ENCODE measurements at places on chromosomes 7 and 10.
A peak's percentile ranks its signal among the peaks of the same experiment; 100 is the strongest.

GRCh38 chr7:29482056-29482455, 81.6 kb upstream of the PRR15 start:
- DNase-seq: no peak

DNA sequence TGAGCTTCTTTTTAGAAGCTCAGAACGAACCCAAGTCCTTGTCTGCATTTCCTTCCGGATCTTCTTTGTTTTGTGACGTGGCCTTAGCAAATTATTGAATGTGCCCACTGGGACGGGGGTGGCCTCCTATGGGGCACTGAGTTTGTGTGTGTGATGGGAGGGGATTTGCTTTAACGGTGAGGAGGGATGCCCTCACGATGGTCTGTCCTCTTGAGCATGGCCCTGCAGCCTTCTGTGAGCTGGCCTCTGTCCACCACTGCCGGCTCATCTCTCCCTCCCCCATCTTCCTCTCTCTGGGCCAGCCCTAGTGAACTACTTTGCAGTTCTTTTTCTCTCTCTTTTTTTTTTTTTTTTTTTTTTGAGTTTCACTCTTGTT, 62.9 kb upstream of the MKRN1 start:
- no peak for DNase-seq

GRCh38 chr7:150719960-150720891, 3.8 kb downstream of the GIMAP1 start:
- no peak for DNase-seq

DNA sequence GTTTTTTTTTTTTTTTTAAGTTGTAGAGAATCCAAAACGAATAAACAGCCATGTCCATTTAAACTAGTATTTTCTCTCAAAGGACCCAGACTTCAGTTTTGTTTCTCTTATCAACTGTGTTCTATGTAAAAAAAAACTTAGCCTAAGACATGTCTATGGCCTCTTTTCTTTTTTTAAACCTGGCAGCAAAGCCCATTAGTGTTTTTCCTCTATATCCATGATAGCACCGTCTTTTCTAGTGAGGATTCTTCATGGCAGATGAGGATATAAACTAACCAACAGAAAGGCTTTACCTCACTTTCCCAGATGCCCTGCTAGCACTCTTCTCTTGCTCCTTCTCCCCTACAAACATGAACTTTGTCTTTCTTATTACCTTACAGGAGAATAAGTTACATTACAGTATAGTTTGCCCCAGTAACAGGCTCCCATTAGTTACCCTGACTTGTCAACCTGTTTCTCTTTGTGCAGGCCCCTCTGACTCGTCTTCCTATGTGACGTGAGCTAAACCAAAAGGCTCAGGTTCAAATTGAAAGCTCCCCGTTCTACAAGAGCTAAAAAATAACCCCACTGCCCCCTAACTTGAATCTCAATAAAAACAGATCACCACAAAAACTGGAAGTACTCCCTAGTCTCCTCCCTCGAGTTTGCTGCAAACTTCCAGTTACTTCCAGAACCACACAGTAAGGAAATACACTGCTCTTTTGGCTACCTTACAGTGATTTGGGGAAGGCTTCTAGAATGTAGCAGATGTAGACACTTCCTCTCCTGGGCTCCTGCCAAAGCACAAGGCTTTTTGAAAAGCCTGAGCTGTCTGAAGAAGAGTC, 20.1 kb downstream of the P4HA1 start:
- no peak for DNase-seq

DNA sequence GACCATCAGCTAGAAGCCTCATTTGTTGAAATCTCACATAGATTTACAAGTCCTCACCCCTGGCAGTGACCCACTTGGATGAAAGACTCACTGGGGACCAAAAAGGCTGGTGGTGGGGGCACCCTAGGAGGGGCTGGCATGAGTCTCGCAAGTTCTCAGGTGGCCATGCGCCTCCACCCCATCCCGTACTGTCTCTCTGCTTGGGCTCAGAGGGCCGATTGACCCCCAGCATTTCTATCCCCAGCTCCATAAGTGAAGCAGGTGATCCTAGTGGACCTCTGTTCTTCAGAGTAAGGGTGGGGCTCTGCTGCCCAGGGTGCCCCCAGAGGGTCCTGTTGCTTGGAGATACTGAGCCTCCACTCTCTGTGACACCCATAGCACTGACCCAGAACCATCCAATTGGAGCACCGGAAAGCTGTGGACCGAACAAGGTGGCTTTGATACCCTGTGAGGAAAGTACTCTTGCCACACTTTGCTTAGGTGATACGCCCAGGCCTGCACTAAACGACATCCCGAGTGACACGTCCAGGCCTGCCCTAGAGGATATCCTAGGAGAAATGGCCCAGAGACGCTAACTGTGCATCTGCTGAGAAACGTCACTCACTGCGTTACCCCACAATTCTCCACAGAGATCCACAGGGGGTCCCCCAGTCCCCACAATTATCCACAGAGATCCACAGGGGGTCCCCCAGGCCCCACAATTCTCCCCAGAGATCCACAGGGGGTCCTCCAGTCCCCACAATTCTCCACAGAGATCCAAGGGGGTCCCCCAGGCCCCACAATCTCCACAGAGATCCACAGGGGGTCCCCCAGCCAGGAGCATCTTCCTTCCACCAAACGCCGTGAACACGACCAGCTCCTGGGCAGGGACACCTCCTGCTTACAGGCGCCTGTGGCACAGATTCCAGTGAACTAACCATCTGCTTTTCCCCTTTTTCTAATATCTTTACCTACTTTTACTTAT, 262.9 kb downstream of the PTPRN2 start:
- no peak for DNase-seq

DNA sequence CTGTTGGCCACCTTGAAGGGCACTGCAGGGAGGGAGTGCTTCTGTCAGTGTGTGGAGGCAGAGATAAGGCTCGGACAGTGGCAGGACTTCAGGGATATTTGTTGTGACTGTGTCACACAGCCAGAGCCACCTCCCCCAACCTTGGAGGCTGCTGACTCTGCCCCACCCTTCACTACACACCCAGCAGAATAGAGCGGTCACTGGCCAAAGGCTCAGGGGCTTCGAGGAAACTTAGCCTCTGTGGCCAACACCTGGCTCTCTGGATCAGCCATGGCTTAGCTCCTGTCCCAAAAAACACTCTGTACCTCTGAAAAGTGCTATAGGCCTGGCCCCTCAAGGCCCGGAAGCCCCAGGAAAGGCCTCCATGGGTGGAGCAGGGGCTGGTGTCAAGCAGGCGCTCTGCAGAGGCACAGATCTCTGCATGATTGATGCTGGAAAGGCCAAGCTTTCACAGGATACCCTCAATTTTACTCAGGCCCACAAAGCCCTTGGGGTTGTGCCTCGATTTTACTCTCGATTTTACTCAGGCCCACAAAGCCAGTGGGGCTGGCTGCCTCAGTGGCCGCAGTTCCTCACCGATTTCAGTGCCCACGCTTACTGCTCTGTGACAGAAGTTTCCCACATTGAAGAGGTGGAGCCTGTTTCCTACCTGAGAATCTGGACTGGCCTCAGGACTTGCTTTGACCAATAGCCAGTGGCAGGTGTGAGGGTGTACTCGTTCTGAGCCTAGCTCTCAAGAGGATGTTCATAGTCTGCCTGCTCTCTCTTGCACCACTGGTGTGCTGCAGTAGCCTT, 113.2 kb upstream of the GPR26 start:
- no peak for DNase-seq

- DNase-seq: no peak
These were observed 5.3 kb downstream of the ARPC1A start for GRCh38 chr7:99331002-99331401.

DNA sequence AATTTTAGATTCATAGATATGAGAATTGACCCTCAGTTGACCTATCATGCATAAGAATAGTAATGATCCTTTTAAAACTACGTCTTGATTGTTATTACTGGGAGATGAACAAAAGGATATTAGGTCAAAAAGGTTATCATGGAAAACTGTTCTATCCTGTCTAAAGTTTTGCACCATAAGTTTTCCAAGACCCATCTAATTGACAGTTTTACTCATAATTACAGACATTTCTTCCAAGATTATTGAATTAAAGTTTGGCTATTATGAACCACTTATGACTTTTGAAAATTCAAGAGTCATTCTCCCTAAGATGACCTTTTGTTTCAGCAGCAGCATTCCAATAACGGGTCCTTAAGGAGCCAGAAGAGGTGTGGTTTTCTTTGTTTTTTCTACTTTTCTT, 144.3 kb downstream of the WNT2 start:
- DNase-seq: no peak

GRCh38 chr10:114329634-114330365, 74.5 kb downstream of the AFAP1L2 start:
- no peak for DNase-seq

DNA sequence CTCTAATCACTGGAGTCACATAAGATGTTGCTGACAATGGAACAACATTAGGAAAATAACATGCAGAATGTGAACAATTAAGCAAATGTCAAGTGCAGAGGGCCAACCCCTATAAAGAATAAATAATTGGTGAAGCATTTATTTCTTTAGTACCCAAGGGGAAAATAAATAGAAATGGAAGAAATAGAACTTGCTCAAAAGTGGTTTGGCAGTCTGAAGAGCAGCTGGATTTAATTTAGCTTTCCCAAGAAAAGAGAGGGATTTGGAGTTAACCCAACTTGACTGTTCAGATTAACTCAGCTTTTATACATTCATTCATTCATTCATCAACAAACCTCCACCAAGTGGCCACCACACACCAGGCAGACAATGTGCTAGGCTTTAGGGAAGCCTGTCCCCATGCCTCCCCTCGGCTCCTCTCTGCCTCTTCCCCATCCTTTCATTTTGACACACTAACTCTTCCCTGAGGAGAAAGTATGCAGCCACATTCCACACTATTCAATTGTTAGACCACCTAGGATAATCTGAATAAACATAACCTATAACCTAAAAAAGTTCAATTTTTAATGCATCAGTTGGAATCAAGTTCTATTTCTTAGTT, 295.5 kb downstream of the AHR start:
- no peak for DNase-seq

DNA sequence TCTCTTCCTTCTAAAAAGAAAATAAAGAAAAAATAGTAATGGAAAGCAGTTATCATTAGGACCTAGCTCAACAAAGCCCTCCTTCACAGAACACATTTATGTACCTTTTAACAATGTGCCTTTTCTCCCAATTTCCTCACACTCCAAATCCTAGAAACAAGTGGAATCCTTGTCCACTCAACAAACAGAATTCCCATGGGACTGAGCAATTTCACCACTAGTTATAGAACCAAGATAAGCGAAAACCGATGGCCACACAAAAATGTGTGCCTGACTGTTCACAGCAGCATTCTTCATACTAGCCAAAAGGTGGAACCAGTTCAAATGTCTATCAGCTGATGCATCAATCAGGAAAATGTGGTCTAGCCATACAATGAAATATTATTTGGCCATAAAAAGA, 17.3 kb downstream of the DCLRE1C start:
- no peak for DNase-seq

- no peak for DNase-seq
These were observed 36.6 kb upstream of the ZMIZ2 start for GRCh38 chr7:44712012-44712411.

DNA sequence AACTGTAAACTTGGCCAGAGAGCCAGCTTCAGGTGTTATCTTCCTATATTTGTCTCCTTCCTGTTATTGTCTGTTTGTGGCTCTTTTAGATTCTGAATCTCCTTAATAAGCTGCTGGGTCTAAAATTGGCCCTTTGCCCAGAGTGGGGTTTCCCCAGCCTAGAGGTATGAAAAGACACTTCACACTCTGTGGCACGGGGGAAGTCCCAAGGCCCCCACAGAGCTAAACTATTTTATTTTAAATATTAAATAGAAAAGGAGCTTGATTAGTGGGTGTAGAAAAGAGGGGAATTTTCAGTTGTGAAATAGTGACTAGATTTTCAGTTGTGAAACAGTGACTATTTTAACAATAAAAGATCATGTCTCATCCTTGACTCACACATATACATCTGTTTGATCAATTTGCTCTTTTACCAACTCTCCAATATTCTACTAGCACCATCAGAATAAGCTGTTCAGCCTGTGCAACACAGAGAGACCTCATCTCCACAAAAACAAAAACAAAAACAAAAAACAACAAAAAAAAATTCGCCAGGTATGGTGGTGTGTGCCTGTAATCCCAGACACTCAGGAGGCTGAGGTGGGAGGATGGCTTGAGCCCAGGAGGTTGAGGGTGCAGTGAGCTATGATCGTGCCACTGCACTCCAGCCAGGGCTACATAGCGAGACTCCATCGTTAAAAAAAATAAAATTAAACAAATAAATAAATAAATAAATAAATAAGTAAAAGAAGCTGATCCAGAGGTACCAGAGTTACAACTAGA, 24.9 kb upstream of the ADO start:
- DNase-seq: no peak

DNA sequence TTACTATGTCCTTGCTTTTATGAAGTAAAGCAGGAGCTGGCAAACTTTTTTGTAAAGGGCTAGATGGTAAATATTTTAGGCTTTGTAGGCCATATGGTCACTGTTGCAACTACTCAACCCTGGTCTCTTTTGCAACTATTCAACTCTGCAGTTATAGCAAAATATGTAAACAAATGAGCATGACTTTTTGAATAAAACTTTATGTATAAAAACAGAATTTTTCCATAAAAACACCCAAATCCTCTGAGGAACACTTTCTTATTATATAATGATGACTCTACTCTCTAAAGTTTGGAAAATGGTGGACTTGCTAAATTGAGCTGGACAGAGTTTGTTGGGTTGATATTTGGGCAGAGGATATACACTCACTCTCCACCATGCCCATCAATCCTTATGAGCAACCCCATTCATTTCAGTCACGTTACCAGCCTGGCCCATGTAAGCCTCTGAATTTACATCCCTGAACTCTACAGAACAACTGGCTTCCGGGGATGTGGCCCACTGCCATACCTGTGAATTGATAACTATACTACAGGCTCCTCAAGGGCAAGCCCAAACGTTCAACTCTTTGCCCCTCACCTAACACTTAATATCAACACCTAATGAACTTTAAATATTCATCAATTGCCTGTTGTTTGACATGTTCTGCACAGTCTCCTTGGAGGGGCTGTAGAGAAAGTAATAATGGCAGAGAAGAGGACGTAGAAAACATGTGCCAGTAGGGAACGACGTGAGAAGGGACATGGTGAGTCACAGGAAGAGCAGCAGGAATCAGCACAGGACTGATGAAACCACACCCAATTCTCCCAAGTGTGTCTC, 37.6 kb downstream of the SGMS1 start:
- no peak for DNase-seq

DNA sequence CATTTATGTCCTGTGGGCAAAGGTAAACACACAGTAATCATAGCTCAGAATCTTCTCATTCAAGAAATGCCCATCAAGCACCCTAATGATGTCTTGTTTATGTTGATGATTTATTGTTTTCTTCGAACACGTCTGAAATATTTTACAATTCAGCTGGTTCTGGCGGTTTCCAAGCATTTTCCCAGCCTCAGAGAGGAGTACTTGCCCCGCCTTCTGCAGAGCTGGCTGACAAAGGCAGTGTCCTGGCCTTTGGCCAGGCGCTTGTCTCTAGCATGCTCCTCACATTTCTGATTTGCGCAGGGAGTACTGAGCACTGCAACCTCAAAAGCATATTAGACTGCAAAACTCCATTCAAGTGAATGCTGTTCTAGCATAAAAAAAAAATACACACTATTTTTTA, 314.2 kb upstream of the GNAI1 start:
- DNase-seq: peak; percentile 10

DNA sequence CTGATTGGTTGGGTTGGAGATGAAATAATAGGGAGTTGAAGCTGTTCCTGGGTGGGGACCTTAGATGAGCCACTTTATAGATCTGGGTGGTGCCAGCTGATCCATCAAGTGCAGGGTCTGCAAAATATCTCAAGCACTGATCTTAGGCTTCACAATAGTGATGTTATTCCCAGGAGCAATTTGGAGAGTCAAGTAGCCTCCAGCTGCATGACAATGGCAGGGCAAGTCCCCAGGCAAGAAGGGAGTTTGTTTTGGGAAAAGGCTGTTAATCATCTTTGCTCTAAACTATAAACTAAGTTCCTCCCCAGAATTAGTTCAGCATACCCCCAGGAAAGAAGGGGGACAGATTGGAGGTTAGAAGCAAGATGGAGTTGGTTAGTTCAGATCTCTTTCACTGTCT, 47.7 kb upstream of the WAPL start:
- DNase-seq: no peak

Data from NCI-H187 treated with DMSO at 0.1 percent for 48 hours (cell line).